Hypothalamus (tissue), 51 donors: ENCODE measurements at places on chromosomes 4 and X.
A peak's percentile ranks its signal among the peaks of the same experiment; 100 is the strongest.

DNA sequence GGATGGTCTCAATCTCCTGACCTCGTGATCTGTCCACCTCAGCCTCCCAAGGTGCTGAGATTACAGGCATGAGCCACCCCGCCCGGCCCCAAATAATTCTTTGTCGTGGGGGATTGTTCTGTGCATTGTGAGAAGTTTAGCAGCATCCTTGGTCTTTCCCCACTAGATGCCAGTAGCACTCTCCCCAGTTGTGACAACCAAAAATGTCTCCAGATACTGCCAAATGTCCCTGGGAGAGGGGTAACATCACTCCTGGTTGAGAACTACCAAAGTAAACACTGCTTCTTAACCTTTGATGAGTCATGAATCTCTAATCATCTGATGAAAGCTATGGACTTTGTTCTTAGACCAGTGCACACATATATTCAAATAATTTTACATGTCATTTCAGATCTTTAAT is 90.7 kb upstream of the BRS3 start:
- DNase-seq, result no peak

GRCh38 chr4:17811078-17811603 is 362 bp downstream of the NCAPG start:
- DNase-seq, result no peak

- DNase-seq, result peak; percentile 8
These were observed at the start of gene EFHC2 for GRCh38 chrX:44343412-44344141. EFHC2 (minus strand) TSS chrX:44343672; CDS start chrX:44343588, 84 bp downstream.

DNA sequence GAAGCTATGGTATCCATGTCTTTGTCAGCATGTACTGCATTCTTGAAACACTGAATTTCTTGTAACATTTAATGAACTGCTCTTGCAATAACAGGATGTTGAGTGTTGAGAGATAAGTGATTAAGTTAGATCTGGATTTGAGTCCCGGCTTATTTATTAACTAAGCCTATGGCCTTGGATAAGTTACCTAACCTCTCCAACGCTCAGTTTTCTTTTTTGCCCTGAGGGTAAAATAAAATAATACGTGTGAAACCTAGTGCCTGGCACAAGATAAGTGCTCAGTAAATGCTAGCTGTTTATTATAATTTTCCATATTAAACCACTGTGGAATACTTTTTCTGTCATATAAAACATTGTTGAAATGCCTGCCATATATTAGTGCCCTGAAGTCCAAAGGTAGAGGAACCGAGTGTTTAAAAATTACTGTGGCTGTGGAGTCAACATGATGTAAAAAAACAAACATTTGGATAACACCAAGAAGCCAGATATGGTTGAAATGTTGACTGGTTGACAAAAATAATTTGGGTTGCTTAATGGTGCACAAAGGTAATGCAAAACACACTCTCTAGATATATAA is 58.6 kb upstream of the ALB start:
- no peak for DNase-seq

DNA sequence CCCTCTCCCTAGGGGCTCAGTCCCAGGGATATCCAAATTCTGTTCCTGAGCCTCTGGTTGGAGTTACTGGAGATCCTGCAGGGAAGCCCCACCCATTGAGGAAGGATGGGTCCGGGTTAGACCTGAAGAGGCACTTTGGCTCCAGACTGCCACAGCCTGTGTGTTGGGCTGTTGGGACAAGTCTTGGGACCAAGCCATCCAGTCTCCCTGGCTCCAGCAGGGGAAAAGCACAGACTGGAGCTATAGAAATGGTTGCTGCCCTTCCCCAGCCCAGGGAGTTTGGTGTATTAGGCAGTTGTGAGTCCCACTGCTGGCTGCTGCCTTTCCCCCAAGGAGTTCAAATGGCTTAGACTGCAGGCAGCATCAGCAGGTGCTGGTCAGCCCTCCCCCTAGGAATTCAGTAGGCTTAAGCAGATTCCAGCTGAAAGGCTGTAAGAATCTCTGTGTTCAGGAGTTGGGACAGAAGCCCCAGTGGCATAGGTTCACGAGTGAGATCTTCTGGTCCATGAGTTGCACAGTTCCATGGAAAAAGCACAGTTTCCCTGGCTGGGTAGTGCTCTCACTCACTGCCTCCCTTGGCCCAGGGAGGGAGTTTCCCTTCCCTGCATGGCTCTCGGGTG is 344.0 kb upstream of the EPHA5 start:
- DNase-seq, result no peak

GRCh38 chr4:89056953-89057398 is at the start of gene FAM13A:
FAM13A (minus strand) TSS chr4:89057185; CDS start chr4:89056964, 221 bp downstream.
- peak; percentile 45 for DNase-seq

DNA sequence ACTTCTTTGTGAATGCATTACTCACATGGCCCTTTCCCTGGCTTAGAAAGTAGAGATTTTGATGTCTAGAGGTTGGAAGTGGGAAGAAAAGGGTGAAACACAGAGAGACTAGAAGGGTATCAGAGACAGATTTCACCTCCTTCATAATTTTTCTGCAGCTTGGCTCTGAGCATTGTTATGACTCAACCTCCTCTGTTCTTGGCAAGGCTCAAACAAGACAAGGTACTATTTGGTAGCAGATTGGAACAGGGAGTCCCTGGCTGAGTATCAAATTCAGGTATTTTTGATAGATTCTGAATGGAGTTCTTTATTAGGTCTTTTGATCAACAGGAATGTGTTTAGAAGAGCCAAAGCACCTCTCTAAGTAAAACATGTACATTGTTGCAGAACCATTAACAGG is 146.3 kb upstream of the CHRDL1 start:
- DNase-seq, result no peak

- no peak for DNase-seq
These were observed 42.1 kb downstream of the RBPJ start for GRCh38 chr4:26362745-26363439.

GRCh38 chr4:18533262-18533775 is 511.8 kb upstream of the LCORL start:
- no peak for DNase-seq

DNA sequence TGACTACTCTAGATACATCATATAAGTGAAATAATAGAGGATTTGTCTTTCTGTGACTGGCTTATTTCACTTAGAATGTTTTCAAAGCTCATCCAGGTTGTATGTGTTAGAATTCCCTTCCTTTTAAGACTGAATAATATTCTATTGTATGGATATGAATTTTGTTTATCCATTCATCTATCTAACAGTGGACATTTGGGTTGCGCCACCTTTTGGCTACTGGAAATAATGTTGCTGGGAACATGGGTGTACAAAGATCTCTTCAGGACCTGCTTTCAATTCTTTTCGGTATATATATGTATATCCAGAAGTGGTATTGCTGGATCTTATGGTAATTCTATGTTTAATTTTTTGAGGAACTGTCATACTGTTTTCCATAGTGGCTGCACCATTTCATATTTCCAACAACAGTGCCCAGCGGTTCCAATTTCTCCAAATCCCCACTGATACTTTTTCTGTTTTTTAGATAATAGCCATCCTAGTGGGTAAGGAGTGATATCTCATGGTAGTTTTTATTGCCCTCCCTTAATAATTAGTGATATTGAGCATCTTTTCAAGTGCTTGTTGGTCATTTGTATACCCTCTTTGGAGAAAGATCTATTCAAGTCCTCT is 3.4 kb upstream of the SCD5 start:
- no peak for DNase-seq

- DNase-seq, result no peak
These were observed 1.5 kb upstream of the ENPEP start for GRCh38 chr4:110474481-110474880.

GRCh38 chrX:129700536-129700935 is 38.2 kb upstream of the XPNPEP2 start:
- DNase-seq, result no peak

DNA sequence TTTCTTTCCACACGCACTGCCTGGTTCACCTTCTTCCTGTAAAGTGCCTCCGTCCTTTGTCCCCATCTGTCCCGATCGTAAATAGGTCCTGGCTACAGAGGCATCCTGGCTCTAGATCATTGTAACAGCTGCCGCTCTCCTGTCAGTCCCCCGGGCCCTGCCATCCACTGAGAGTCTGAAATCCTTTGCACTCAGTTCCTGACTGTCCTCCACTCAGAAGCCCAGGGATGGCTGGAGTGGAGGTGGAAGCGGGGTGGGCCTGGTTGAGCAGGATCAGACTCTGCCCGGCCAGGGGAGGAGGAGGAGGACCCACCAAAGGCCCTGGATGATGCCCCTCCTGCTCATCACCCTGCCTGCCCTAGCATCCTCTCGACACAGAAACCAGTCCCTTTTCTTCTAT is 29.8 kb downstream of the PIGG start:
- no peak for DNase-seq

DNA sequence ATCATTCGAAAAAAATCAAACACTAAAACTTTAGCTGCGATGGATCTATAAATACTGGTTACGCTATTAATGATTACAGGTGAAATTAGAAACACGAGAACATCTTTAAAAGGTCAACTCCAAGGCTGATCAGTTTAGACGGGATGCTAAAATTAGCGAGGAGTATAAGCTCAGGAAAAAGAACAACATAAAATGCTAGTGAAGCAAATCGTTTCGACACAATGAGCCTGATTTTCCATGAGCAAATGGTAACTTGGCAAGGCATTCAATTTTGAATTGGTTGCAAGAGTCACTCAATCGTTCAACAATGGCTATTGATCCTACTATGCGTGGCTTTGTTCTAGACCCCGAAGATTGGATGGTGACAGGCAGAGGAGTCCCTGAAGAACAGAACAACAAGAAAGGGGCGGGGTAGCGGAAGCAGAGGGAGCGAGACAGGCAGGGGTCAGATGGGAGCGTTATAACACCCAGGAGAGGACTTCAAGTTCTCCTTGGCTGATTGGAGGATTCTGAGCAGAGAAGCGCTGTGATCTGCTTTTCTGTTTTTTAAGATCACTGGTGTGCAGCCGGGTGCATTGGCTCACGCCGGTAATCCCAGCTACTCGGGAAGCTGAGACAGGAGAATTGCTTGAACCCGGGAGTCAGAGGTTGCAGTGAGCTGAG is 146.5 kb downstream of the RBM47 start:
- no peak for DNase-seq

DNA sequence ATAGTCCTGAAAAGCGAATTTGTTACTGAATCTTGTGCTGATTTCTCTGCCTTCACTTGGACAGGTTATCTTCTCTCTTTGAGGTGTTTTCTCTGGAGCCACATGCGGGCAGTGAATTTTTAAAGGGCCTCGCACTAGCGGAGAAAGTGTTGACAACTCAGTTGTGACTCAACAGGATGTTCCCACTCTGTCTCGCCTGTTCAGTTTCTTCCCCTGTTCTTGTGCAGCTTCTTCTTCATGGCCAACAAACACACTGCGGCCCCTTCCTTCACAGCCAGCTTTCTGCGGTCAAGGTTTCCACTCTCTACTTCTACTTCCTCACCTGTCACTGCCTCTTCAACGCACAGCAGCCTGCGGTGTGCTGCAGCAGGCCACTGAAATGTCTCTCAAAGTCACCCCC is 1.1 kb upstream of the SHROOM4 start:
- DNase-seq, result no peak

GRCh38 chrX:57640674-57641016 is 39.4 kb downstream of the NLRP2B start:
- no peak for DNase-seq

DNA sequence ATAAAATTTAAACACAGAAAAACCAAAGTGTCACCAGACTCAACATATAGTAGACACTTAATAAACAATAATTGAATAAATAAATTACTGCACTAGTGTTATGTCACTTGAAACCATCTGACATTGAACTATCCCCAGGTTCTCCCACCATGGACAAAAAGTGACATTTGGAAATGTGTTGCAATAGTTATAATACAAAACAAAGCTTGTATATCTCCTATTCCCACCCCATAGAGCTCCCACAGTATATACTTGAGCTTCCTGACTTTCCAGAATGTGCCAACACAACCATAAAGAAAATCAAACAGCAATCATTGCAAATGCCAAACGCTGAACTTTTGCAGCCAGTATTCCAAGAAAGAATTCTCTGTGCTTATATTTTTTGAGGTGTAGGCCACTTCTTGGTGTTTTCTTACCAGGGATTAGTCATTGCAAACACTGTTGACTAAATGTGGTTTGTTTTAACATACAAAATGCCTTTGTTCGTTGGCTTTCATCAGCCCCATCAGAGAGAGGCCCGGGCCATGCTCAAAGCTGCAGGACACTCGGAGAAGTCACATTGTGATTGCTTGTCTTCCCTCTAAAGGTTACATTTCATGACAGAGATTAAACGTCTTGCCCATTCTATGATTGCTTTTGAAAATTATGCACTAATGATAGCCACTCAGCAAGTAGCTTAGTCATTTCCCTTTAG is 33.8 kb downstream of the PPARGC1A start:
- no peak for DNase-seq

GRCh38 chr4:92514627-92515026 is 210.9 kb downstream of the GRID2 start:
- no peak for DNase-seq

DNA sequence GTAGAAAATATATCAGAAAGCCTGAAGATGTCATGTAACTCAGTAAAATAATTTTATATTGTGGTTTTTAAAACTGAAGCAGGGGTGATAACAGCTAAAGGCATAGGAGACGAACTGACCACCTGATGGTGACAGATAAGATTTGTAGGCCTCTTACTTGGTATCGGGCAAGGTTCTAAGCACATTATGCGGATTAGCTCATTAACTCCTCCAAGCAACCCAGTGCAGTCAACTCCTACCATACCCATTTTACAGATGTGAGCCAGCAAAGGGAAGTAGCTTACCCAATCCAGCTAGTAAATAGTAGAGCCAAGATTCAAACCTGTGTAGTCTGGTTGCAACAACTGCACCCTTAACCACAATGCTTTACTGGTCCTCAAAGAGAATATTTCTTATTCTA is 62.1 kb downstream of the CC2D2A start:
- DNase-seq, result no peak

- no peak for DNase-seq
These were observed 66.4 kb downstream of the PRKG2 start for GRCh38 chr4:81148576-81148975.

GRCh38 chr4:1011666-1012033 is 224 bp downstream of the FGFRL1 start:
- no peak for DNase-seq

- no peak for DNase-seq
These were observed 2.1 kb downstream of the MTM1 start for GRCh38 chrX:150570512-150570911.

- no peak for DNase-seq
These were observed 11.4 kb upstream of the PCDH18 start for GRCh38 chr4:137543648-137544047.

DNA sequence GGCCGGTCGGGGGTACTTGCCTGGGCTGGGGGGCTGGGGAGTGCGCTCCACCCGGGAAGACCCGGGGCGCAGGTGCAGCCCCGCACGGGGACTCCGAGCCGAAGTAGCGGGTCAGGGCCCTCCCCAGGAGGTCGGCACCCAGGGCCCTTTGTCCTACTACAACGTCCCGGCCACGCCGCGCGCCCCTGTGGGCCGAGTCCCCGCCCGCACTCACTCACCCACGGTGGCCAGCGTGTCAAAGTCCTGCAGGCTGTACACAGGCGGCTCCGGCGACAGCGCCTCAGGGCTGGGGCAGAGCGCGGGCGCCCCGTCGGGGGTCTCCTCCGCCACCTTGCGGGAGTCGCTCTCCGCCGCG is 602 bp downstream of the PRKX start:
- DNase-seq, result no peak
